Aorta (tissue), 5 donors: ENCODE measurements at places on chromosomes 5 and 9. TPM values are rescaled to one million over a fixed set of nuclear protein-coding genes. Genes with fewer than 3 reads are reported as not detected.

The LCN1 gene
- not detected for polyA plus RNA-seq

The FOXD4L6 gene
- polyA plus RNA-seq: not detected

DNA sequence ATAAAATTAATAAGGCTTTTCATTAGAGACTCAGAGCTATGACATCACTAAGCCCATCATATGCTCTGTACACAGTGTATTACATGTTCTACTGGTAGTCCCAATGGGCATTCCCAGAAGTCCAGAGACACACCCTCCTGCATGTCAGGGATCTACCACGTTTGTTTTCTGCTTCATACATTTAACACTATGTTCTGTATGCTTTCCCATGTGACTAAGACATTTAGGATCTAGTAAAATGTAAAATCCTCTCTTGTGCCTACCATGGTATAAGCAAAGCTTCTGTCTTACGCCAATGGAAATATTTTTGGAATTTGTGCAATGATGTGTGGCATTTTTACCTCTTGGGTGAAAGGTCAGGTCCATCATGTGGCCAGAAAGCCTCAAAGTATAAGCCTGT lies 192.4 kb downstream of the ADAMTSL1 start:
- DNase-seq: no peak

GRCh38 chr5:35921930-35922329 lies 16.5 kb downstream of the CAPSL start:
- no peak for DNase-seq

GRCh38 chr5:84614906-84615305 lies 230.2 kb upstream of the EDIL3 start:
- no peak for DNase-seq

DNA sequence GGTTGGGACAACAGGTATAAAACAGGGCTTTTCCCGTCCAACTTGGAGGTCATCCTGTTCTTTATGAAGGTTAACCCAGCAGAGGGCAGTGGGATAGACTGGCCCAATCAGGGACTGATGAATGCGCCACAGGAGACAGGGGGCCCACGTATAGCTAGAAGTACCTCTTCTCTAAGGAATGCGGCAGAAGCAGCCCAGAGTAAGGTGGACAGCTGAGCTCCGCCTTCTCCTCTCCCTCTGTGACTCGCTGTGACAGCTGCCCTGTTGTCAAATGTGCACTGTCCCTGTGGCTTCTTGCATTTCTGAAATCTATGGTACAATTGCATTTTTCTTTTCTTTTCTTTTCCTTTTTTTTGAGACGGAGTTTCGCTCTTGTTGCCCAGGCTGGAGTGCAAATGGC lies 306.6 kb downstream of the FBXL7 start:
- no peak for DNase-seq

GRCh38 chr5:128493657-128494329 lies 44.3 kb downstream of the FBN2 start:
- DNase-seq: no peak
